AML-193 (cell line): ENCODE measurements at places on chromosomes 13 and 19.
A peak's percentile ranks its signal among the peaks of the same experiment; 100 is the strongest.

GRCh38 chr13:39144941-39145533 lies 106.8 kb downstream of the NHLRC3 start:
- DNase-seq = no peak

GRCh38 chr13:30847650-30848307 lies 58.3 kb upstream of the MEDAG start:
- no peak for DNase-seq

DNA sequence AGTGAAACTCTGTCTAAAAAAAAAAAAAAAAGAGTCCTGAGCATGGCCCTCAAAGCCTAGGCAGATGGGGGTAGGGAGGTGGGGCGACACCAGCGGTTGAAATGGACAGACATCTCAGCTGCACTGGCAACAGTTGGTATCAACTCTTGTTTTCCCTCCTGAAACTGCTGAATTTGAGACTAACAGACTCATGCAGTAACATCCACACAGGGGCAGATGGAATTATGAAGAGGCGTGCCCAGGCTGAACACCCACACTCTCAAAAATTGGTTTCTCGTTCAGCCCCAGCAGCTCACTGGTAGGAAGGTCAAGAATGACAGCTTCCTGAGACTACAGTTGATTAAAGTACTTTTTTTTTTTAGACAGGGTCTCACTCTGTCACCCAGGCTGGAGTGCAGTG lies 24.1 kb downstream of the PBX4 start:
- DNase-seq = no peak

- DNase-seq = no peak
Observed at GRCh38 chr19:35757231-35757748, 461 bp upstream of the HSPB6 start.

- no peak for DNase-seq
Observed at GRCh38 chr19:5978606-5979552, 939 bp upstream of the RANBP3 start.

- DNase-seq = no peak
Observed at GRCh38 chr13:50132904-50133357, 117.7 kb downstream of the KCNRG start.

- no peak for DNase-seq
Observed at GRCh38 chr13:105452895-105453294, 1082.6 kb downstream of the EFNB2 start.

DNA sequence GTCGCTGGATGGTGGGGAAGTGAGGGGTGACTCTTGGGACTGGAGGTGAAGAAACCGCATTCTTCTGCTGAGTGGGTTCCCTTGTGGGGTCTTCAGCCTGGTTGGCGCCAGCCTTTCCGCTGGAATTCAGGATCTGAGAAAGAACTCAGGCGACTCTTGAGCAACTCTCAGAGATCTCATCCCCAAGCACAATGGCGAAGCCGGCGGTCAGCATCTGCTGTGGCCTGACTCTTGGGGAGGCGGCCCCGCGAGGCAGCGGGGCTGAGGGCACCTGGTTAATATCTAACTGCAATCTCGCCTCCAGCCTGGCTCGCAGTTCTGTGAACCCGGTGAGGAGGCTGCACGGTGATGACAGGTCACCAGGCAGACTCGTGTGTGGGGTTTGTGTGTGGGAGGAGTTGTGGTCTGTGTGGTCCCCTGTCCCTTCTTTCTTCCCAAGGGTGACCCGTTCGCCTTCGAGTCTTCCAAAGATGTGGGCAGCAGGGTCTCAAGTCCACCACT lies 883 bp downstream of the ZNF441 start:
- peak; percentile 4 for DNase-seq

- DNase-seq = no peak
Observed at GRCh38 chr13:64052521-64052920, 2636.9 kb upstream of the PCDH20 start.

DNA sequence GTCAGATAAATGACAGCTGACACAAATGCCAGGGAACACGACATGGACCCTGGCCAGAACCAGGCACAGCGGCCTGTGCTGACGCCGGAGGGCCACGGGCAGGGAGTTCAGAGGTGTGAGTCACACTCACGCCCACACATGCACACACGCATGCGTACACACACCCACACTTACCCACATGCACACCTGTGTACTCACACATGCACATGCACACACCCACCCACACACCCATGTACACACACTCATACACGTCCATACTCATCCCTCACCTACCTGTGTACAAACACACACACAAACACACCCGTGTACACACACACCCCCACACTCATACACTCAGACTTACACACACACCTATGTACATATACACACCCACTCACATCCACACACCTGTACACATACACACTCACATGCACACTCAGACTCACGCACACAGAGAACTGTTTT lies 40.4 kb downstream of the MLLT1 start:
- no peak for DNase-seq

GRCh38 chr13:50334944-50335343 lies 319.7 kb downstream of the KCNRG start:
- no peak for DNase-seq
